Glutamatergic neuron (in vitro differentiated cells): ENCODE measurements at places on chromosomes 4 and X. TPM values are rescaled to one million over a fixed set of nuclear protein-coding genes. Genes with fewer than 3 reads are reported as not detected.

DNA sequence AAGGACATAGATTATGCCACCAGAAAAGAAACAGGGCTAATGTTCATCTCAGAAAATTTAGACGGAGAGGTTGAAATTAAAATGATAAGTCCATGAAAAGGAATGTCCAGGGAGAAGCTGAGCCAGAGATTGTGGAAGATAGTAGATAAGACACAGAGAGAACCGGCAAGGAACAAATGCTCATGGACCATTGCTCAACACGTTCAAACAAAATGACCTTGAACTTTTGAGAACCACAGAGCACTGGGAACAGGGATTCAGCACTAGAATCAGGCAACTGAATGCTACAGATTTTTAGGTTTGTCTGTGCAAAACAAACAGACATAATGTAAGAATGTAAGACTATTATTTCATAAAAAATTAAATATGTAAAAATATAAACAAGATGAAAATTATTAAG is 206.3 kb downstream of the PDGFC start:
- H3K27ac ChIP-seq: no peak overlapping the region
- H3K4me3 ChIP-seq: no peak overlapping the region
- no peaks in the 10 kb centered on the region for H3K36me3 ChIP-seq
- no peaks in the 10 kb centered on the region for H3K27me3 ChIP-seq
- H3K4me1 ChIP-seq: no peaks in the 10 kb centered on the region
- no peak for DNase-seq

GRCh38 chrX:10021461-10022272 is 54.5 kb downstream of the CLDN34 start:
- H3K27me3 ChIP-seq: peaks cover 2% of the 10 kb centered on the region
- no peaks in the 10 kb centered on the region for H3K36me3 ChIP-seq
- H3K4me3 ChIP-seq: no peak overlapping the region
- no peak overlapping the region for H3K27ac ChIP-seq
- DNase-seq: no peak
- H3K4me1 ChIP-seq: peaks cover 10% of the 10 kb centered on the region

- no peak for DNase-seq
- no peaks in the 10 kb centered on the region for H3K36me3 ChIP-seq
- no peaks in the 10 kb centered on the region for H3K27me3 ChIP-seq
- H3K4me3 ChIP-seq: no peak overlapping the region
- peaks cover 19% of the 10 kb centered on the region for H3K4me1 ChIP-seq
These were observed 6.3 kb downstream of the FMR1 start for GRCh38 chrX:147917700-147918695.

GRCh38 chrX:68365341-68365740 is 68.0 kb downstream of the OPHN1 start:
- no peak for DNase-seq
- H3K36me3 ChIP-seq: peaks cover 4% of the 10 kb centered on the region
- peaks cover 8% of the 10 kb centered on the region for H3K4me1 ChIP-seq
- peak overlapping the region; percentile 86 for H3K27ac ChIP-seq

ITM2A gene
- total RNA-seq: 5.8 TPM

DNA sequence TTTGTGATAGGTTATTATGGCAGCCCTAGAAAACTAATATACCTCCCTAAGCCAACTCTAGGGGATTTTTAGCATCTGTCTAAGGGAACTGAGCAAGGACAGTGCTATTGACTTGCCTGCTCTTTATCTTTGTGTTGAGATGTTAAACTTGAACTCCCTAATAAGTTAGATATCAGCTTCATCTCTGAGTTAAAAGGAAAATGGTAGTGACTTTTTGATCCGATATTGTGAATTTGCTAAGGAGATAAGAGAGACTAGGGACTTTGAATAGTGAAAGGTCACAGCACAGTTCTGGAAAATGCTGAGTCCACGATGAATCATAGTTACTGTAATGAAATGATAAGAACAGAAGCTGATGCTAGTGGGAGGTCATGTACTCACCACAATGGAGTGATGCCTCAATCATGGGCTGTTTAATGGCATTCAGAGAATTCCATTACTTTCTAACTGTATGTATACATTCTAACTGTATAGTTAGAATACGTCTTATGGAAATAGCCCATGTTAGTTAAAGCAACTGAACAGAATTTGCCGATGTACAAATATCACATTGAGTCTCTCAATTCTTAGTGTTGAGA is 147.2 kb downstream of the GLRA3 start:
- no peak for DNase-seq
- H3K36me3 ChIP-seq: no peaks in the 10 kb centered on the region
- H3K4me1 ChIP-seq: no peaks in the 10 kb centered on the region
- no peak overlapping the region for H3K27ac ChIP-seq
- no peak overlapping the region for H3K4me3 ChIP-seq
